Osteocyte (in vitro differentiated cells): ENCODE measurements at places on chromosomes 11 and 22. TPM values are rescaled to one million over a fixed set of nuclear protein-coding genes. Genes with fewer than 3 reads are reported as not detected.

Gene CD3E
- total RNA-seq: not detected in 2 replicates

DNA sequence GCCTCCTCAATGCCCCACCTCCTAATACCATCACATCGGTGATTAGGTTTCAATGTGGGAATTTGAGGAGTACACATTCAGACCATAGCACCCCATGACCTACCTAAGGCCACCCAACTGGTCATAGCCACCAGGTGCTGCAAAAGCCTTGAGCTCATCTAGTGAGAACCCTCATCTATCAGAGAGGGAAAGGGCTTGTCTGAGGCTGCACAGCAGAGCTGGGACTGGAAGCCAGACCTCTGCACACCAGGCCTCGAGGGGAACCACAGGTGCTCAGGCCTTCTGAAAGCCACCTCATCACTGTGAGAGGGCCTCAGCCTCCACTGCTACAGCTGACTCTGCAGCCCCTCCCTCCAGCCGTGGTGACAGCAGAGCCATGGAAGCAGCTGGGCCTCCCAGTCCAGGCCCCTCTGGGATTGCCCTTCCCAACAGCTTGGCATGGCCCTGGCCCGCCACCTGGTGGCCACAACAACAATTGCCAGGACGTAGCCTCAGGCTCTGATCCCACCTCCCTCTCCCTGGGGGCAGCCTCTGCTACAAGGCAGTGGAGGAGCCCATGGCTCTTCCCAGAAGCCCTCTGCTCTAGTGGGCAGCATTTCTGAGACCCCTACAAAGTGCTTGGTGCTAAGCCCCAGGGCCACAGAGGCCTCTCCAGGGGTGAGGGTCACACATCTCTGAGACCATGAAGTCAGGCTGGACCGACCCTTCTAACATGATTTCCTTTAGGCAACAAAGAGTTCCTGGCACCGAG, 41.0 kb upstream of the PRDM11 start:
- DNase-seq: peak; percentile 94

Gene ZNF214
- total RNA-seq: 2.3 and 2.6 TPM in 2 replicates

Gene SH3BP1
- 6.9 and 8.3 TPM in 2 replicates for total RNA-seq

Gene ROM1
- 3.3 and 4.4 TPM in 2 replicates for total RNA-seq

Gene LDLRAD3
- 15.0 and 18.2 TPM in 2 replicates for total RNA-seq

Gene KCTD14
- 0.73 and 1.0 TPM in 2 replicates for total RNA-seq

GRCh38 chr22:39924286-39924685, 23.4 kb downstream of the GRAP2 start:
- DNase-seq: no peak

Gene CD3D
- not detected in 2 replicates for total RNA-seq

Gene SCUBE2
- 1.9 and 3.3 TPM in 2 replicates for total RNA-seq

Gene KDM4E
- not detected in 2 replicates for total RNA-seq

GRCh38 chr11:81070948-81071347, 1630.1 kb upstream of the TENM4 start:
- DNase-seq: no peak

DNA sequence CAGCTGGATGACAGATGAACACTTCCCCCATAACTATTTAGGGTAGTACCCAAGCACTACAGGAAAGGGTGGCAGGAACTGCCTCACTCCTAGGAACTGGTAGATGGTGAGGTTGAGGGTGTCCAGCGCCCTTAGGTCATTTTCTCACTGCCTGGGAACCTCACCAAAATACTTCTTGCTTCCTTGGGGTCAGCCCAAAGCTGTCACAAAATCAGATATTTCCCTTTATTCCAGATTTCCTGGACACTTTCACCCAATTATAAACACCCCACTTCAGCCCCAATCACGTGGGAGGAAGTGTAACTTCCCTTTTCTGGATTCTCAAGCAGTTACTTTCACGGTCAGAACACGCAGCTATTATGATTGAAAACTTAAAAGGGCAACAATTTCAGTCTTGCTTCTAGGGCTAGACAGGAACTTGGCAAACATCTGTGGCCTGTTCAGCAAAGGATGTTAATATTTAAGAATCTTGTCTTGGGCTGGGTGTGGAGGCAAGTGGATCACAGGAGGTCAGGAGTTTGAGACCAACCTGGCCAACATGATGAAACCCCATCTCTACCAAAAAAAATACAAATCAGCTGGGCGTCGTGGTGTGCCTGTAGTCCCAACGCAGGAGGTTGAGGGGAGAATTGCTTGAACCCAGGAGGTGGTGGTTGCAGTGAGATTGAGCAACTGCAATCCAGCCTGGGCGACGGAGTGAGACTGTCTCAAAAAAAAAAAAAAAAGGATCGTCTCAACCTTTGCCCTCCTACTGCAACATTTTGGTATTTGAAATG, 4.0 kb downstream of the FTH1 start:
- no peak for DNase-seq

- no peak for DNase-seq
Measured at GRCh38 chr22:35033635-35034296, 32.2 kb upstream of the ISX start.

GRCh38 chr22:45426387-45426786, 12.9 kb downstream of the RIBC2 start:
- no peak for DNase-seq
